Cardiac muscle cell (in vitro differentiated cells and primary cell): ENCODE measurements at places on chromosomes 7 and 10.

- no peak for DNase-seq
Observed at GRCh38 chr10:95451568-95452524, 109.3 kb downstream of the SORBS1 start.

GRCh38 chr7:43501870-43502269 is 81.0 kb upstream of the STK17A start:
- DNase-seq, result no peak

GRCh38 chr7:13072014-13072413 is 384.6 kb downstream of the ARL4A start:
- DNase-seq, result no peak

- DNase-seq, result no peak
Observed at GRCh38 chr10:45280113-45280760, 35.2 kb downstream of the OR13A1 start.

DNA sequence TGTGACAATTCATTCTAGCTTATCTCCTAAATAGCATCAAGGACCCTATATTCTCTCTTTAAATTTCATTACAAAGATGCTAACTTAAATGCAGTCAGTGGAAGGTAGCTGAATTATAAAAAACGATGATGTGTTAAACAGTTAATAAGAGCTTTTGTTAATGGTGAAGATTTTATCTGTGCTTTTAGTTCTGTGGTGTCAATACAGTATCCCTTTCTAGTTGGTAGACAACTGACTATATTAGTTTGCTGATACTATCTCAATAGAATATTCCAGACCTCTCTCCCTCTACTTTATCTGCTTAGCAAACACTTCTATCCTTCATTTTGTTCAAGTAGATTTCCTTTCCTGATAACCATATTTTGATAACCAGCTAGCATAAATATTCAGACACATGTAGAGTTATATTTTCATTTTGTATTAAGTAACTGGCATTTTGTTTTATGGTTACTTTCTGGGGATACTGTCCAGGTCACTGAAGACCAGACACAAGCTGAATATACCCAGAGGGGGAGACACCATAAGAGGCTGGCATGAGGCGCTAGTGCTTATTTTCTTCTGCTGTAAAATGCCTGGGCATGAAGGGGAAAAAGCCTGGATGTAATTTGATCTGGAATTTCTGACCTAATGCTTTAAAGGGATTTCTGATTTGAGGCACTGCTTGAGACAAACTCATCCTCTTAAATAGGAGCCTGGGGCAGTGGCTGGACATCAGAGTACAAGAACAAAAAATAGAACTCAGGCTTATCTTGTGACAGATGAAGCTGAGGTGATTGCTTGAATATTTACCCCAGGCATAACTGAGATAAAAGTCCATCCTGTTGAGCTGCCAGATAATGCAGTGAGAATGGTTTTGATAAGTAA is 197.5 kb downstream of the MALRD1 start:
- peak; percentile 26 for DNase-seq

- DNase-seq, result no peak
Observed at GRCh38 chr10:46292573-46293023, 5.8 kb downstream of the ANTXRL start.
